Muscle of arm (tissue), 14 donors: ENCODE measurements at places on chromosomes 7 and 10.

GRCh38 chr7:126450269-126450671 lies 802.5 kb downstream of the GRM8 start:
- DNase-seq, result no peak

GRCh38 chr10:34613491-34613890 lies 201.6 kb downstream of the PARD3 start:
- DNase-seq, result no peak

DNA sequence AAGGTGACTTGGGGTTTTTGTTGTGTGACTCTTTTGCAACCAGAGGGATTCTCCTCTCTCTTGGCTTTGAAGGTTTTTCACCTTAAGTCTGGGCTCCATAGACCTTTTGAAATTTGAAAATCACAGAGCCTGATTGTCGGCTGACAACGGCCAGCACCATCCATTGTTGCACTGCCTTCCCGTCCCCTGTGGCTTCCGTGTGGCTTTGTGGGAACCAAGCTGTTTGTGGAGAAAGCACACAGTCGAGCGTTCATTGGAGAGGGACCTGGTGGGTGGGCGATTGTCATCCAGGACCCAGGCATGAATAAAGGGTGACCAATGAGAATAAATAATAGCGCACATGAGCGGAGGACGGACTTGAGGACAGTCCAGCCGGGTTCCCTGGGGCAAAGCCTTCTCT lies 7.4 kb upstream of the RAMP3 start:
- no peak for DNase-seq

DNA sequence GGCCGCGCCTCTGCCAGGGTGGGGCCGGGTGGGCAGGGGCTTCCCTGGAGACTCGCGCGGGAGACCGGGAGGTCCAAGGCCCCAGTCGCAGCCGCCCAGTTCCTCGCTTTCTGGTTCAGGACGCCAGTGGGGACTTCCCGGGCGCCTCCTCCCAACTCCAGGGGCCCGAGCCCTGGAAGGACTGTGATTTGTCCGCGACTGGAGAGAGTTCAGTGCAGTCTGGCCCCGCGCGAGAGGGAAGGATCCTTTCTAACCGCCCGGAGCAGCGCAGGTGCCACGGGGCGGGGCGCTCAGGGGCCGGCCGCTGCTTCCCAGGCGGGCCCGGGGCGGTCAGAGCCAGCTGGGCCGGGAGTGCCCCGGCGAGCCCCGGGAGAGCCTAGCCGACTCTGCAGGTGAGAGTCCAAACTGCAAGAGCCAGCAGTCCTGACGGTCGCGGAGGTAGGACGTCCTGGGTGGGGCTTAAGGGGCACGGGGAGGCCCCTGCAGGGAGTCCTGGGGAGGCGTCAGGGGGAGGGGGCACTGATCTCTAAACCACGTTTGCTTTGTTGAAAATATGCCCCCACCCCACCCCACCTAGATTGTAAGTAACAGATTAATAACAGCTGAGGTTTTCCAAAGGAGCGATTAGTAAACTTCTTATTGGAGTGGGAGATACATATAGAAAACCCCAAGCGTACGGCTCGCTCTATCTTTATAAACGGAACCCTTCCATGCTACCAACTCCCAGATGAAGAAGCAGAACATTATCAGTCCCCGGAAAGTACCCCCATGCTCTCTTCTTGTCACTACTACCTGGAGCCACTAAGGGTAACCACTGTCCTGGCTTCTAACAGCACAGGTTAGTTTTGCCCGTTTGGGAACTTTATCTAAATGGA lies 8.2 kb downstream of the NKX2-3 start:
- no peak for DNase-seq

- no peak for DNase-seq
These were observed 1.0 kb upstream of the VENTX start for GRCh38 chr10:133236401-133237240.

DNA sequence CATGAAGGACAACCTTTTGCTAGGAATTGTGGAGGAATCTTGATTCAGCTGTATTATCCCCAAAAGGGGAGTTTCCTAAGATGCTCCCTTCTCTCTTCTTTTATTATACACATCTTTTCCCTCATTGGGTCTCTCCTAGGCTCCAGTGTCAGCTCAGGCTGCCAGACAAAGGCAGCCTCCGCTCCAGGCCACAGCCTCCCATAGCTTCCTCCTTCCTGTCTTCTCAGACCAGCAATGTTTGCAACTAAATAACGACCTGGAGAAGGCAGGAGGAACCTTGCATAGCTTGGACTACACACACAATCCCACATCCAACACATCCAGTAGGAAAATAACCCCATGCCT lies 12.3 kb downstream of the SFXN3 start:
- no peak for DNase-seq

- no peak for DNase-seq
These were observed 7.7 kb upstream of the MSMB start for GRCh38 chr10:46053534-46054434.

DNA sequence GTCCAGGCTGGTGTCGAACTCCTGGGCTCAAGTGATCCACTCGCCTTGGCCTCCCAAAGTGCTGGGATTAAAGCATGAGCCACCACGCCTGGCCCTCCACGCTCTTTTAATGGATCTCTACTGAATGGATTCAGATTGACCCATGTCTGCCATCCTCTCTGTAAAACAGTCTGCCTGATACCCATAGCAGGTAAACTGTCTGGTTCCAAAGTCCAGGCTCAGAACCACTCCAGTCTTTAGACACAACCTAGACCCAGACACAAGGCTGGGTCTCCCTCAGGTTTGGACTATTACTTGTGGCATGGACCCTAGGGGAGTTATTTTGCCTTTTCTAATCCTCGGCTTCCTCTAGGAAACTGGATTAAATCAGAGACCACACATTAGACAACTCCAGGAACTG lies 19.1 kb downstream of the HIP1 start:
- DNase-seq, result no peak

- no peak for DNase-seq
These were observed 194.8 kb downstream of the RNLS start for GRCh38 chr10:88388324-88388723.

- DNase-seq, result peak; percentile 6
These were observed 107.3 kb upstream of the STARD3NL start for GRCh38 chr7:38070718-38071117.

GRCh38 chr10:3530346-3530745 lies 254.7 kb downstream of the KLF6 start:
- DNase-seq, result no peak

DNA sequence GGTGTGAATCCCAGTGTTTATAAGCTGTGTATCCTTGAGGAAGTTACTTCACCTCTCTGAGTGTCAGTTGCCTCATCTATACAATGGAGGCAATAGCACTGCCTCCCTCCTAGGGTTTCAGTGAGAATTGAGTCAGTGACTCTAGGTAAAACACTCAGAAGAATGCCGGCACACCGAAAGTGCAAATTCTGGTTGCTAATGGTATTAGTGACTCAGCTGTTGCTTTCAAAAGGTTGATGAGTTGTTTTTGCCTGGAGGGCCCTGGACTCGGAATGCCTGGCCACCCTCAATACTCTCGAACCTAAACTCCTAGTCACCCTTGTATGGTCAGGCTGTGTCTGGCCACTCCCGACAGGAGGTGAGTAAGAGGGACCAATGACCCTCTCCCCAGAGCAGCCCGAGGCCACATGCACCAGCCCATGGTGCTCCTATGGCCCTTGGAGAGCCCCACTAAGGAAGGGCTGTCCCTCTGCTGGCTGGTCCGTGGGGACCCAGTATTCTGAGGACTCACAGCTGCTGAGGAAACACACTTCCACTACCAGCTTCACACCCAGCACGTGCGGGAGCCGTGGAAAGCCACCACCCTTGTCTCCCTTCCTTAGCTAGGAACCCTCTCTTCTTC lies 60.2 kb downstream of the CALML3 start:
- DNase-seq, result no peak

- DNase-seq, result no peak
These were observed 105.8 kb upstream of the NFE2L3 start for GRCh38 chr7:26046150-26046549.

DNA sequence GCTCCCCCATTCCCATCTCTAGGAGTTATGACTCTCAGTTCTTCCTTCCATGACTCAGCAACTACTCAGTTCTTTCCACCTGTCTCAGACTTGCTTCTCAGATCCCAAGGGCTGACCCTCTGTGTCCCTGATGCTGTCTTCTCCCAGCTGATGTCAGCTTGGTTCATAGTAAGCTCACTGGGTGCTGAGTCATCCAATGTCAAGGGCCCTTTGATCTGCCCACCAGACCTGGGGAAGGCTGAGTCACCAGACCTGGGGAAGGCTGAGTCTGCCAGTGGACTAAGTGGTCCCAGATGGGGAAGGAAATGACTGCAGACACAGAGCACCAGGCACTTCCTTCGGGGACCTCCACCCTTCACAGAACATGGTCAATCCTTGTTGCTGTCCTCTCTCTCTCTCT lies 76.1 kb upstream of the ZEB1 start:
- DNase-seq, result no peak

- peak; percentile 36 for DNase-seq
These were observed 657 bp upstream of the TMEM178B start for GRCh38 chr7:141073173-141073640.

GRCh38 chr10:70732569-70732968 lies 52.6 kb downstream of the TBATA start:
- DNase-seq, result no peak

DNA sequence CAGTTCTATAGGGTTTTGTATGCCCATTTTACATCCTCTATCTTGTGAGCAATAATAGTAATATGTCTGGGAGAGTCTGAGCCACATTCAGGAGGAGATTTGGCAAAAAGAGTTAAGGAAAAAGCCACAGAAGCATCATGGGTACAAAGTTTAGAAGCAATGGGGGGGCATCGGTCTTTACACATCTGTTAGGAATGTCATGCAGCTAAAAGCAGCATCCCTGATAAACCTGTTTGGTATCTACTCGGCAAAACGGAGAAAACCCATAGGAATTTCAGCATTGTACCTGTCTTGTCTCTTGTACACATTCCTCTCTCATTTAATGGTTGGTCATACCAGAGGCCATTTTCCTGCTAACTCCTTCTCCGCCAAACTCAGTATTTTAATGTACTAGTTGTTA lies 12.5 kb upstream of the HERPUD2 start:
- DNase-seq, result no peak

DNA sequence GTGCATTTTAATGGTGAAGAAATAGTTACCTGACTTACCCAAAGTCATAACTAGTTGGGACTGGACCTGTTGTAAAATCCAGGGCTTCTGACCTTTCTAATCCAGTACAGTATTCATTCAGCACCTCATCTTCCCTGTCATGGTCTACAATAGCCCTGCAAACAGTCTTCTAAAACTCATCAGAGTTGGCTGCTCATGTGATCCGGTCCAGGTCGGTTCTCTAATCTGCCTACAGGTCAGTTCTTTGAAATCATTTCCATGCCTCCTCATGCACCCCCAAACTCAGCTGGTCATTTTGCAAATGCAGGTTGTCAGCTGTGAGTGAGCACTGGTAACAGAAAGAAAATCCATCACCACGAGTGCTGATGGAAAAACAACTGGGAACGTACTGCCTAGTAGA lies 451.6 kb upstream of the GALNT17 start:
- no peak for DNase-seq

DNA sequence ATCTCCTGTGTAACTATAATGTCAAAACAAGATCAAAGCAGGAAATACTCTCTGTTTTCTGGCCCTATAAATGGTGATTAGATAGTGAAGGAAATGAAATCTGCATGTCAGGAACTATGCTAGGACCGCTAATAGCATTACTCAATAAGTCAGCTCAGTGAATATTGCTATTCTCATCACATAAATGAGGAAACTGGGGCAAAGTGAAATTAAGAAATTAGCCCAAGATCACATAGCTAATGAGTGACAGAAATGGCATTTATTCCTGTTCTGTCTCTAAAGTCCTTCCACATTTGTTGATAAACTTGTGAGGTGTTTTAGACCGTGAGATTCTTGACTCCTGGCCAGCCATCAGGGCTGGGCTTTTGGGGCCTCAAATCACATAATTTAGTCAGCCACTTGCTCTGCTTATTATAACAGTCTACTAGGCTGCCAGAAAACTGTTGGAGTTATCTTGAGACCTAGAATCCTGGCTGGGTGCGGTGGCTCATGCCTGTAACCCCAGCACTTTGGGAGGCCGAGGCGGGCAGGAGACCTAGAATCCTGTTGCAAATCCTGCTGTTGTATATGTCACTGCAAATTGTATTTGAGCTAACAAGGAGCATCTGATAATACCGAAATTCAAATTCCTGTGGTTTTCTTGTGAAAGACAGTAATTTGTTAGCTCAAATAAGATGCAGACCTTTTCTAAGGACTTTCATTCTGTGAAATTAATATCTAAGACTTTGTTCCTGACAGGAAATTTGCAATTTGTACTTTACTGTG lies 66.5 kb upstream of the SHTN1 start:
- no peak for DNase-seq

DNA sequence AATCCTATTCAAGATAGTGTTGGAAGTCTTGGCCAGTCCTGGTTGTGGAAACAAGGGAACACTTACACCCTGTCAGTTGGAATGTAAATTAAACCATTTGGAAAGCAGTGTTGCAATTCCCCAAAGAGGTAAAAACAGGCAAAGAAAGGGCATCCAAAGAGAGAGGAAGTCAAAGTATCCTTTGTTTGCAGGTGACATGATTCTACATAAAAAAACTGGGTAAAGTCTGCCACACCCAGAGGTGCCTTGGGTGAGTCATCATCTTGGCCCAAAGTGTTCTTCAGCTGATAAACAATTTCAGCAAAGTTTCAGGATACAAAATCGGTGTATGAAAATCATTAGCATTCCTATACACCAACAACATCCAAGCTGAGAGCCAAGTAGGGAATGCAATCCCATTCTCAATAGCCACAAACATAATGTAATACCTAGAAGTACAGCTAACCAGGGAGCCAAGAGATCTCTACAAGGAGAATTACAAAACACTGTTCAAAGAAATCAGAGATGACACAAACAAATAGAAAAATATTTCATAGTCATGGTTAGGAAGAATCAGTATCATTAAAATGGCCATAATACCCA lies 278.7 kb downstream of the SDK1 start:
- no peak for DNase-seq

DNA sequence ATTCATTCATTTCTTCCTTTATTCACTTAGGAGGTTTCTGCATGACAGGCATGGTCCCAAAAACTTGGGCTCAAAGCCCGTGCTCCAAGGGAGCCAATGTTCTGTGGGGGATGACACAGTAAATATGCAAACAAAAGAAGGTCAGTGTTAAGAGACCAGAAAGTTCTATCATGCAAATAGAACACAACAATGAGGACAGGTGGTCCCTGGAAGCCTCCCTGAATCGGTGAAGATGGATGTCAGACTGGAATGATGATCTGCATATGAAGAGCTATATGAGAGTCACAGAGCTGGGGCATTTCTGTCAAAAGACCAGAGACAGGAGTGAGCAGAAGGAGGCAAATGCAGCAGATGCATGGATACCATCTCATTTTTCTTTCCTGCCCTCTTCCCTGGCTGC lies 129.0 kb downstream of the ABCA13 start:
- DNase-seq, result no peak

- no peak for DNase-seq
These were observed 3.3 kb downstream of the AVPI1 start for GRCh38 chr10:97683556-97684367.
